ENCODE measurements at places on chromosomes 3 and 15.
A peak's percentile ranks its signal among the peaks of the same experiment; 100 is the strongest.

DNA sequence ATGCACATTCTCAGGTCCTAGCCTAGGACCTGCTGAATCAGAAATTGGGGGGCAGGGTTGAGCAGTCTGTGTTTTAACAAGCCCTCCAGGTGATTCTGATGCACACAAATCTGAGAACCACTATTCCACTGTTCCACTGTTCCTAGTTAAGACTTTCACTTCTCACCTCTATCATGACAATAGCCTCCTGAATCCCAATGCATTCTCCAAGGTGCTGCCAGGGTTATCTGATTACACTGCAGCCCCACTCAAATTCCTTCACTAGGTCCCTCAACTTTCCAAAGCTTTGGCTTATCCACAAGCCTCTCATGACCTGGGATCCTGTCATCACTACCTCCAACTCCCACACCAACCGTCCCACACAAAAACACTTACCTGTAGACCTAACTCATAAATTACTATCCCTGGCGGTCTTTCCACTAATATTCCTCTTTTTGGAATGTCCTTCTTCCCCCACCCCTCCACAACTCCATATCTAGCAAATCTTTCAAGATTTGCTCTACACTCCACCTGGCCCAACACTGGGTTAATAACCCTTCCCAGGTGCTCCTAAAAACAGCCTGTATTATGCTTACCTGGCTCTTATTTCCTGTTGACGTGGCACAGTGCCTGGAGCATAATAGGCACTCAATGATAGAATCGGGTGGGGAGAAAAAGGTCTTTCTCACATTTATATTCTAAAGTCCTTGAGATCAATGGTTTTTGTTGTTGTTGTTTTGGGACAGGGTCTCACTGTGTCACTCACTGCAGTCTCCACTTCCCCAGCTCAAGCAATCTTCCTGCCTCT lies 27.2 kb downstream of the TBL1XR1 start:
- no peak for DNase-seq

DNA sequence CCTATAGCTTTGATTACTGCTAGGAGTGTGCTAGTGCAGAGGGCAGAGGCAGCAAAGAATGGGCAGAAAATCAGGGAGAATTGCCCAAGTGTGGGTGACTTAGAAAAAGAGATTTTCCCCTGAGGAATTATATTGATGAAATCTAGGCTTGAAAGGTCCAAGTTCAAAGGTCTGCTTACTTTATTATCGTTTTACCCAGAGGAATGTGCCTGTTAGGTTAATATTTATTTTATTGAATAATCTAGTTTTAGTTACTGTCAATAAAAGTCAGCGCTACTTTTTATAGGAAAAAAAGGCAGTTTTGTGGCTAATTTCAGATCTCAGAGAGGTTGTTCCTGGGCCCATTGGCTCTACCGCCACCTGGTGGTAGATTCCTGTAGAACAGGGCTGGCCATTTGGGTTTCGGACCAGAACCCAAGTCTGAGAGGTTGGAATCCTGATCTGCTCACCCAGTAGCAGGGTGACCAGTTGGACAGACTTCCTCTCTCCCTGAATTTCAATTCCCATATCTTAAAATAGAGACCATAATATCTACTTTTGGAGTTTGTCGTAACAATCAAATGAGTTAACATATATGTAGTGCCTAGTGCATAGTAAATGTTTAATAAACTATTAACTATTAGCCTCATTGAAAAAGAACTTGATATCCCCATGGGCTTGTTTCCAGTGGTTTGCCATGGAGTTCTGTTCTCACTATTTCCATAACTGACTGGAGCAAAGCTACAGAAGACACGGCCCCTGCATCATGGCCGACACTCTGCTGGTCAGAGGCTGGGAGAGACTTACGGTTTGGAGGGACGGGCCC lies 62.7 kb upstream of the ZNF148 start:
- peak; percentile 51 for DNase-seq

GRCh38 chr15:69565066-69565655 lies 112.5 kb downstream of the RPLP1 start:
- DNase-seq, result no peak

- DNase-seq, result no peak
Measured at GRCh38 chr3:161838021-161838420, 341.4 kb downstream of the OTOL1 start.

GRCh38 chr3:35081899-35082298 lies 557.4 kb upstream of the ARPP21 start:
- no peak for DNase-seq

- no peak for DNase-seq
Measured at GRCh38 chr3:53844262-53845102, 1.7 kb downstream of the CHDH start.
